Activated naive CD4-positive, alpha-beta T cell treated with anti-CD3 and anti-CD28 coated beads, Interleukin-2, amount 10 ng/mL, durations not matched to agents 7 days and 5 days (primary cell): ENCODE measurements at places on chromosomes 16 and 17.

DNA sequence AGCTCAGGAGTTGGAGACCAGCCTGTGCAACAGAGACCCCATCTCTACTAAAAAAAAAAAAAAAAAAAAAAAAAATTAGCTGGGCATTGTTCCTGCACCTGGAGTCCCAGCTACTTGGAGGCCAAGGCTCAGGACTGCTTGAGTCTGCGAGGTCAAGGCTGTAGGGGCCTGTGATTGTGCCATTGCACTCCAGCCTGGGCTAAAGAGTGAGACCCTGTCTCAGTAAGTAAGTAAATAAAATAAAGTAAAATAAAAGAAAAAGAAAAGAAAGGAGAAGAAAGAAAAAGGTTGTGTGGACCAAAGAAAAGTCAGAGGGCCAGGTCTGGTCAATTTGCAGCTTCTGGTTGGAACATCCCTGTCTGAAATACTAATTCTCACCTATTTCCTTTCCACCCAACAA is 18.4 kb downstream of the MT1X start:
- DNase-seq, result no peak

DNA sequence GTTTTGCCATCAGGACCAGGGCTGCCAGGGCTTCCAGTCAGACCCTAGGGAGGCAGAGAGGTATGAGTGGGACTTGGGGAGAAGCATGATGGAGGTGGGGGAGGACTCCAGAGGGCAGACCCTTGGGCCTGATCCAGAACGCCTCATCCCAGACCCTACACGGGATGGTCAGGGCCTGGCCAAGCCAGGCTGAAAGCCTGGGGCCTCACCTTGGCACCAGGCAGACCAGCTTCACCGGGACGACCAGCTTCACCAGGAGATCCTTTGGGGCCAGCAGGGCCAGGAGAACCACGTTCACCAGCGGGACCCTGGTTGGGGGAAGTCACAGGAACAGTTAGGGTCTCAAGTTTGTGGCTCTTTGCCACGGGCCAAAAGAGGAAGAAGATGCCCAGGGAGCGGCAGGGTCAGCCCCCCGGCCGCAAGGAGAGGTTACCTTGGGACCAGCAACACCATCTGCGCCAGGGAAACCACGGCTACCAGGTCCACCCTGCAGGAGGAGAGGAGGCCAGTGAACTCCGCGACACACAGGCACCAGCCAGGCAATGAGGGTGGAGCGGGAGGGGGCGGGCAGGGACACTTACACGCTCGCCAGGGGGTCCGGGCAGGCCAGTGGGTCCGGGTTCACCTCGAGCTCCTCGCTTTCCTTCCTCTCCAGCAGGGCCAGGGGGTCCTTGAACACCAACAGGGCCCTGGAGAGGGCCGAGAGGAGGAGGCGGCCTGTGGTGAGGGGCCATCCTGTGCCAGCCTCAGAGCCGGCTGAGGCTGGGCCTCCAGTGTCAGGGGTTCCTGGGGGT is 7.1 kb downstream of the COL1A1 start:
- DNase-seq, result no peak

DNA sequence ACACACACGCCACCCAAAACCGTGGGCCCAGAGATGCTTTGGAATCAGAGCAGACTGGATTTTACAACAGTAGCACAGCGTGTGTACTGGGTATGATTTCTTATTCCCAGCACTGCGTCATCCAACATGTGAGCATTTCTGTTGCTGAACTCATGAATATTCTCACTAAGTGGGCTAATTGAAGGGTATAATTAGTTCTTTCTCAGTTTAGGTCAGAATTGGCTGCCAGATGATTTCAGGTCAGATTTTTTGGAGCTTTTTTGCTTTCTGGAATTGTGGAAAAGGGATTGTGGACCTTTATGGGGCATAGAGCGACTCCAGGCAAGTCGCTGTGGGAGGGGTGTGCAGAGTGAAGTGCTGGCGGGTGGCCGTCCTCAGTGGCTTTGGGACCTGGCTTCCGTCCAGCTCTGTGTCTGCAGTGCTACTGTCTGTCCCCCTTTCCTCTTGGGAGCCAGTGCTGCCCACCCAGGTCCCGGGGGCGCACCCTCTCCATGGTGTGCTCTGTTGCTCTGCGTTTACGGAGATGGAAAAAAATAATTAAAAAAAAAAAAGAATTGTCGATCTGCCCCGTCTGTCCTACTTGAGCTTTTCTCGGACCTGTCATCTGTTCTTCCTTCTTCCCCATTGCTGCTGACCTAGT is 25.0 kb downstream of the FOXK2 start:
- no peak for DNase-seq

- DNase-seq, result no peak
Measured at GRCh38 chr17:82737967-82738877, 2.8 kb downstream of the FN3K start.

- DNase-seq, result peak; percentile 82
Measured at GRCh38 chr17:43846221-43846712, 709 bp upstream of the CD300LG start.

DNA sequence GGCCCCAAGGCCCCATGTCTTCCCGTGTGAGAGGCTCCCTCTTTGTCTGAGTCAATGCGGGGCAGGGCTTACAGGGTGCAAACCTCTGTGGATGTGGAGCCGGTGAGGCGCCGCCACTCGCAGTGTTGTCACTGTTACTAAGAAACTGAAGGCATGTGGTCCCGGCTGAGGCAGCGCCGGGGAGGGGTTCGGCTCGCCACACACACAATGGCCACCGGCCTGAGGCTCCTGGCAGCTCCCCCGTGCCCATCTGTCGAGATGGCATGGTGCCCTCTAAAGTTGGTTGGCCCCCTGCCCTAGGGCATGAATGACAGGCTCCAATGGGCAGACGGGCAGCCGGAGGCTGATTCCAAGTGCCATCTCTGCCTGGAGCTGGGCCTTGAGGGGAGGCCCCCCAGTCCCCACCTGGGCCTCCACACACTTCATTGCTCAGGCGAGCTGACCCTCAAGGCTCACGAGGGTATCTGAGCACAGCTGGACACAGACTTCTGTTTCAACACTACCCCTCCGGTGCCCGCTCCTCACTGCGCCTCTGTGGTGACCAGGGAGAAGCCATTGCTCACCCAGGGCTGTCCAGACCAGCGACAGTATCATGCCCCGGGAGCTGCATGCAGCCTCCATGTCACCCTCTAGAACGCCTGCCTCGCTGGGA is 137.2 kb downstream of the C16orf78 start:
- no peak for DNase-seq

- DNase-seq, result peak; percentile 70
Measured at GRCh38 chr17:1365445-1366039, 34.5 kb downstream of the YWHAE start.

DNA sequence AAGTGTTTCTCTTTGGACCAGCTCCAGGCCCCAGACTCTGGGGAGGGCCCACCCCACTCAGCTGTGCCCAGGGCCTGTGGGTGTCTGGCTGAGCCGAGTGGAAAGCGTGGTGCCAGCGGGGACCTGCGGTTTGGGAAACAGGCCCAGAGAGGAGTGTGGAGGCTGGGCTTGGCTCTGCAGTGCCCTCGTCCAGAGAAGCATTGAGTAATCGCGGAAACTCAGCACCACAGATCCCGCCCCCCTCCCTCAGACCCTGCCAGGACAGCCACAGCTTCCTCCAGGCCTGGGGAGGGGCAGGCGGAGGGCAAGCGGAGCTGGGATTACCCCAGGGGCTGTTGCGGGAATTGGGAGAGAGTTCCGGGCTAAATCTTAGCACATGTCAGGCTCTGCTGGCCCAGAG is 14.6 kb upstream of the PITPNA start:
- no peak for DNase-seq

DNA sequence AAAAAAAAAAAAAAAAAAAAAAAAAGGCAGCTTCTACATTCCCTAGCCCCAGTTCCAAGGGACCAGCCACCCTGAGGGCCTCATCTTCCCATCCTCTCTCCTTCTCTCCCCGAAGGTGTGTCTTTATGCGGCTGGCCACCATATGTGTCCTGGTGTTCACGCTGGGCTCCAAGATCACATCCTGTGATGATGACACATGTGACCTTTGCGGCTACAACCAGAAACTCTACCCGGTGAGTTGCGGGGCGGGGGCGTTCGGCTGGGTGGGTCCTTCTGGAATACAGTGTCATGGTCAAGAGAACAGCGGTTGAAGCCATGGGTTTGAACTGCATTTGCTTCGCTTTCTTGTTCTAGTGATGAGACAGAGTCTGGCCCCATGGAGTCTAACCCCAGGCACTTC is 22.6 kb upstream of the COQ7 start:
- no peak for DNase-seq
